ENCODE measurements at places on chromosomes 11 and 22.

DNA sequence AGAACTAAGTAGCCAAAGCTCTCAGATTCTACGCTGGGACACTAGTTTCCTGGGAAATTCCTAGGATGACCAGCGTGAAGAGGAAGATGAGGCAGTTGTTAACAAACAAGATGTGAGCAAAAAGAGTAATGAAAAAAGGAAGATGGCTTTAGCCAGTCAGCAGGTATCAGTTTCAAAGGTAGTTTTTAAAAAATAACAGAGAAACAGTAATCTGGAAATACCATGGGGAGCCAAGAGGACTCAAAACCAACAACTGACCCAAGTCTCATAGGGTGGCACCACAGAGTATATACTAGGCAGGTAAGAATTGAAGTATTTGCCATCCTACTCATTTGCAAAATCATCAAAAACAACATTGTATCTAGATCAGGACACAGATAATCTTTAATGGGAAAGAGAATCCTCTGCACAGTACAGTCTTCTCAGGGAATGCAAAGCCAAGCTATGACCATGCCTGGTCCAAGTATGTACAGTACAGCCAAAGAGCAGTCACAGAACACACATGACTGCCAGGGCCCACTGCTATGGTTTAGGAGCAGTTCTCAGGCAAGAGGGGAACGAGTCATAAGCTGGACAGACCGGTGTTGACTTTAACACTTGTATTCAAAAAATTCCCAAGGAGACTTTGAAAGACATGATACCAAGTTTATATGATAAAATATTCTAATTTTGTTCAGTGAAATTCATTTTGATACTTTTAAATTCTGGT lies 20.6 kb downstream of the MSANTD4 start:
- no peak for DNase-seq

GRCh38 chr11:7563281-7563680 lies 49.5 kb downstream of the PPFIBP2 start:
- DNase-seq = no peak

DNA sequence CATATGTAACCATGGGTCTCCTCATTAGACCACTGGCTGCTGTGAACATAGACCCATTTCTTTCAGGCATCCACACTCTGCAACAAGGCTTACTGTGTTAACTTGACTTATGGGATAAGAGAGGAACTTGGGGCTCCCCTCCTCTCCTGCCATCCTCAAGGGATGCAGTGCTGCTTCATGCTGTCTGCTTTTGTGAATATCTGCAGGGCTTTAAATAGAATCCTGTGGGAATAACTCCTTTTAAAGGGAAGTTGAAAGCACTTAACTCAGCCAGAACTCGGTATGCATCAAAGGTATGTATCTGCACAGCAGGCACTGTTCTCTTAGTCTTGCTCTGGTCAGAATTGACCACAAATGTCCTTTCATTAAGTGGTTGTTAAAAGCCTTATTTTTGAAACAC lies 222.5 kb upstream of the KIRREL3 start:
- no peak for DNase-seq

DNA sequence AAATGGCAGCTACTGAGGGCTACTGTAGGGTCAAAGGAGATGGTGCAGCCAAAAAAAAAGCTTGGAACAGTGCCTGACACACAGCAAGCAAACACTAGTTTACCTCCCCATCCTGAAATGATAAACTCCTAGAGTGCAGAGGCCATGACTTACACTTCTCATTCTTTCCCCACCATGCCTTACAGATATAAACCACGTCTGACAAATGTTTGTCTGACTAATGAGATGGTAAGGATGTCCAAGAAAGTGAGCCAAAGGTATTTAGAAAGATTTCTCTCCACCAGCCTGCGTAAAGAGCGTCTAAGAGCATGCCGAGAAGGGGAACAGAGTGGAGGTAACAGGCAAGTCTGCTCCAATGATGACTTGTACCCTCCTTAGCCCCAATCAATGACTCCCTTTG lies 99.0 kb downstream of the LARGE1 start:
- DNase-seq = no peak

GRCh38 chr11:4026389-4026788 lies 68.2 kb upstream of the RRM1 start:
- no peak for DNase-seq

All from NCI-H2171 (cell line).